ENCODE measurements at places on chromosomes 5 and 9. TPM values are rescaled to one million over a fixed set of nuclear protein-coding genes. Genes with fewer than 3 reads are reported as not detected.

GRCh38 chr9:69532396-69532795 lies 139.8 kb downstream of the APBA1 start:
- no peaks in the 10 kb centered on the region for H3K36me3 ChIP-seq
- no peak overlapping the region for H3K27ac ChIP-seq
- no peaks in the 10 kb centered on the region for H3K4me1 ChIP-seq
- no peaks in the 10 kb centered on the region for H3K27me3 ChIP-seq
- DNase-seq = no peak

- H3K36me3 ChIP-seq = no peaks in the 10 kb centered on the region
- no peak overlapping the region for H3K4me3 ChIP-seq
- no peaks in the 10 kb centered on the region for H3K27me3 ChIP-seq
- H3K27ac ChIP-seq = no peak overlapping the region
- DNase-seq = no peak
These were observed 281.9 kb downstream of the GAS1 start for GRCh38 chr9:86665416-86665815.

DNA sequence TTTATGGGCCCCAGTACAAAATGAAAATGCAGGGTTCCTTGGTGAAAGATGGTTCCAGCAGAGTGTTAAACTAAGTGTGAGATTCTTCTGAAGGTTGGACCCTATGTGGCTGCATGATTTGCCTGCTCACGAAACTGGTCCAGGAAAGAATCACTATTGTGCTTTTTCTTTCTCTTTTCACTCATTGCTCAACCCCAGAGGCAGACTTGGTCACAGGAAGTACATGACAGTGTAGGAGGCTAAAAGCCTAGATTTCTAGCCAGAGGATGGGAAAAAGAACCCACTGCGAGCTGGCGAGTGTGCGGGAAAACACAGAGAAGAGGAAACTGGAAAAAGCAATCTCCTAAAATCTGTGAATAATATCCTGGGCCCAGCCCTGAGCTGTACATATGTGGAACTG lies 18.6 kb downstream of the SLC36A2 start:
- DNase-seq = no peak
- no peaks in the 10 kb centered on the region for H3K27me3 ChIP-seq
- no peaks in the 10 kb centered on the region for H3K36me3 ChIP-seq
- H3K4me1 ChIP-seq = no peaks in the 10 kb centered on the region
- no peak overlapping the region for H3K27ac ChIP-seq

- no peaks in the 10 kb centered on the region for H3K4me1 ChIP-seq
- H3K4me3 ChIP-seq = no peak overlapping the region
- no peak for DNase-seq
- no peak overlapping the region for H3K27ac ChIP-seq
These were observed 314.1 kb upstream of the ATP10B start for GRCh38 chr5:161165998-161166660.

BRINP1 gene
- not detected for total RNA-seq
